Fibroblast of skin of right quadriceps (primary cell): ENCODE measurements at places on chromosomes 4 and X.

GRCh38 chr4:108352664-108353308, 184.1 kb upstream of the LEF1 start:
- peak; percentile 33 for DNase-seq

DNA sequence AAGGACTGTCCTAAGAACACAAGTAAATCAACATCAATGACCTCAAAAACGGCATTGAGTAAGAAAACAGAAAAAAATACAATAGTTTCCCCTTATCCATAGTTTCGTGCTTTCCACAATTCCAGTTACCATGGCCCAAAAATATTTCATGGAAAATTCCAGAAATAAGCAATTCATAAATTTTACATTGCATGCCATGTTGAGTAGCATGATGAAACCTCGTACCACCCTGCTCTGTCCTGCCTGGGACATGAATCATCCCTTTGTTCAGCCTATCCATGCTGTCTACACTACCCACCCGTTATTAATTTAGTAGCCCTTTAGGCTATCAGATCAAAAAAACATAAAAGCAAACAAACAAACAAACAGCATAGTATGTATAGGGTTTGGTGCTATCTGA, 51.1 kb downstream of the KLF3 start:
- DNase-seq = peak; percentile 67

DNA sequence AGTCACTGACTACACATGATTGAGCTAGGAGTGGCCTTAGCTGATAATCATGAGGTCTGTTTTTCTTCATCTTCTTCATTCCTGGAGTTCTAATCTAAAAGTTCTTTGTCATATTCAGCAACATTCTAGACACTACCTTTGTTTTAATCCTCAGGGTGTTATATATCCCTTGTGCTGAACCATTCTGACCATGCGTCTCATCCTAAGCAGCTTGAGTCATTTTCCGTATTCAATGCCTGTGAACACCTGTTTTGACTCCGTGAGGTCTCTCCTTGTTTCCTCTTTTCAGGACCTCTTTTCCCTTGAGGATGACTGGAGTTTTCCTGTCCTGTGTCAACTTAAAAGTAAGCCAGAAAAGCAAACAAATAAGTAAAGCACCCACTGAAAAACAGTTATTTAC, 597.9 kb downstream of the GBA3 start:
- DNase-seq = no peak

DNA sequence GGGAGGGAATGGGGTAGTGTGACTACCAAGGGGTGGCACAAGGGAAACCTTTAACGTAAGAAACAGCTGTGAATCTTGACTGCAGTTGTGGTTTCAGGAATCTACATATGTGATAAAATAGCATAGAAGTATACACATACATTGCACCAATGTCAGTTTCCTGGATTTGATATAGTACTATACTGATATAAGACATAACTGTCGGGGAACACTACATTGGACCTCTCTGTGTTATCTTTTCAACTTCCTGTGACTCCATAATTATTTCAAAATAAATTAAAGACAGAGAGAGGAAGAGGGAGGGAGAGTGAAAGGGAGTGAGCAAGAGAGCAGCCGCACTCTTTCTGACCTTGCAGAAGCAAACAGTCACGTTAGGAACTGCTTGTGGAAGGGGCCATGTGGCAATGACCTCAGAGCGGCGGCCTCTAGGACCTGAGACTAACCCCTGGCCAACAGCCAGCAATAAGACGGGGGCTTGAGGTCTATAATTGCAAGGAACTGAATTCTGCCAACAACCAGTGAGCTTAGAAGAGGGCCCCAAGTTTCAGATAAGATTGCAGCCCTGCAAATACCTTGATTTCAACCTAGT, 47.4 kb downstream of the NALF2 start:
- no peak for DNase-seq

GRCh38 chr4:86961116-86961515, 26.3 kb downstream of the AFF1 start:
- DNase-seq = no peak

DNA sequence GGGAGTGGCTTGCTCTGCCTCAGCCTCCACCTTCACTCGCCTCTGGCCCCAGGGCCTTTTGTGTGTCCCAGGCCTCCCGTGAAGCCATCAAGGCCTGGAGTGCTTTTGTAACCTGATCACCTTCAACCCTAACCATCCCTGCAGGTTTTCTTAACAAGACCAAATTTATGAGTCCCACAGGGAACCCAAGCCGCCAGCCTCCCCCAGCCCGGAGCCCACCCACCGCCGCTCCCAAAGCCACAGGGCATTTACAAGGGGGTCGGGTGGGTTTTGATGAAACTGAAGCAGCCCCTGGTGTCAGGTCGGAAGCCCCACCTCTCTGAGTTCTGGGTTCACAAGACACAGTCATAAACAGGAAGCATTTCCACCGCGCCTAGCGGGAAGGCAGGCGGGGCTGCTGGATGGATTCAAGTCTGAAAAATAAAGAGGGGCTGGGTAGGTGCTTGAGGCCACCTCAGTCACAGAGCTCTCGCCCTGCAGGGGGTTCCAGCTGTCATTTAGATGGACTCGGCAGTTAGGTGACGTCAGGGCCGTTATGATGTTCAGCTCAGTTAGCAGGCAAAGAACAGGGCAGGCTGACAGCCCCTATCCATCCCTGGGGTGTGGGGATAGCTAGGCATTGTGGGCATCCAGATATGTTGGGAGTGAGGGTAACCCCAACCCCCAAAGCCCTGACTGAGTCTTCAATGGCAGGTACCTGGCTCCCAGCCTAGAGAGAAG, 128.5 kb downstream of the BCOR start:
- no peak for DNase-seq

DNA sequence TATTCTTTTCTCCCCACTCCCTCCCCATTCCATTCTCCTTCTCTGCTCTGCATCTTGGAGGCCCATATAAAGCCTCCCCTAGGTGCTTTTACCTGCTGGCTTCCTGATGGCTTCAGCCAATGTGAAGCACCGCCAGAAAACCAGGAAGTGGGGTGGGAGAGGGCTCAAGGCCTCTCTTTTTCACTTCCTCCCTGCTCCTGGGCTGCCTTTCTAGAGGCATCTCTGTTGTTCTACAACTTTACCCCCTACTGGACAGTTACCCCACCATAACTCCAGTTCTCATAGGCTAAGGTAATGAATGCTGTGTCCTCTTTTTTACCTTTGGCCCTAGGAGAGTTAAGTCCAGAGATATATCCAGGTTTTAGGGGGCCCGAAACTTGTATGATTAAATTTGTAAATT, 62.4 kb upstream of the PPARGC1A start:
- no peak for DNase-seq

GRCh38 chr4:129804461-129804981, 708.6 kb downstream of the C4orf33 start:
- no peak for DNase-seq

GRCh38 chr4:48248559-48248953, 21.1 kb downstream of the TEC start:
- DNase-seq = no peak

DNA sequence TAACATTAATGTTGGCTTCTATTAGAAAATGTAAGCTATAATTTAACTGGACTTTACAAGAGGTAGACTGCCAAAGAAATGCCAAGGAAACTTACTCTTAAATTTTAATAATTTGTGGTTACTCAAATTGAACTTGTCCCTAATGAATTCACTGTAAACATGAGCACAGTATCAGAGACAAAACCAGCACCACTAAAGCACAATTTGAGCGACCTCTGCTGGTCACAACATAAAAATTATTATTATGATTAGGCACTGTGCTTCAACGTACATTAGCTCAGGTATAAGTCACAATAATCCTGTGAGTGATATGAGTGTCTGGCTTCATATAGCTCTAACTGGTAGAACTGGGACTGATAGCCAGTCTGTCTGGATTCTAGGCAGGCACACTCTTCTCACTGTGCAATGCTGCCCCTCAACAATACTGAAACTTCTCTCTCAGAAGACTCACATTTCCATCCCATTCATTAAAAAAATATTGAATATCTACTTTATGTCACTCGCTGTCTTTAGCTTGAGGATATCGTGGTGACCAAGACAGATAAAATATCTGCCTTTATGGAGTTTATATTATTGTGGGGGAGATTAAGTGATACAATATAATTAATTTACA, 8.0 kb downstream of the NUDT6 start:
- peak; percentile 48 for DNase-seq

GRCh38 chr4:41835321-41835995, 86.9 kb upstream of the PHOX2B start:
- DNase-seq = no peak

DNA sequence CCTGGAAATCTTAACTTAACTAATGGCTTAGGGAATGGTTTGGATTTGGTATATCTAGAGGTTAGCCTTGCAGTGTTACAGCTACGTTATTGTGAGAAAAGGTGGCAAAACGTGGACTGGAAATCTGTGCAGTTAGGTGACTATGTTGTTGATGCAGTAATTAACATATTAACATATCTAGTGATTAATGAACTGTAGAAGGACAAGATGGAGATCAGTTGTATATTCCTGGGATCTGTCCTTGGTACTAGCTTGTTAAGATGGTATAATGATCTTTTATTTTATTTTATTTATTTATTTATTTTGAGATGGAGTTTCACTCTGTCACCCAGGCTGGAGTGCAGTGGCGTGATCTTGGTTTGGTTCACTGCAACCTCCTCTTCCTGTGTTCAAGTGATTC, 36.9 kb downstream of the GPAT3 start:
- DNase-seq = no peak

- no peak for DNase-seq
Observed at GRCh38 chrX:140022482-140022881, 57.2 kb upstream of the CXorf66 start.

DNA sequence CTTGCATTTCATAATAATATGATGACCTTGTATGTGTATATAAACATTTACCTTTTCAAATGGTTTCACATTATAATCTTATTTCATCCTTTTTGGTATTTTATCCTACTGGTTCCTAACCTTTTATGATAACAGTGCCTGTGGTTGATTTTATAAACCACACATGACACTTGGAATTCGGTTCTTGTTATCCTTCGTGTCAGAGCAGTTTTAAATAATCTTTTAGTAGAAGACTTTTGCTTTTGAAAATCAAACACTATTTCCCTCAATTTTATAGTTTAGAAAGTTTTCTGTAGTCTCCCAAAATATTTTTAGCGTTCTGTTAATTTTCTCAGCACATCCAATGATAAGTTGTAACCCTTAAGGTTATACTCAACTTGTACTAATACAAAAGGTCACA, 676.8 kb downstream of the RAPGEF2 start:
- no peak for DNase-seq

- DNase-seq = no peak
Observed at GRCh38 chrX:30865612-30866011, 23.4 kb downstream of the TAB3 start.

GRCh38 chr4:67929426-67929825, 33.9 kb downstream of the TMPRSS11A start:
- DNase-seq = peak; percentile 83

GRCh38 chr4:78156520-78156919, 99.4 kb downstream of the FRAS1 start:
- no peak for DNase-seq

DNA sequence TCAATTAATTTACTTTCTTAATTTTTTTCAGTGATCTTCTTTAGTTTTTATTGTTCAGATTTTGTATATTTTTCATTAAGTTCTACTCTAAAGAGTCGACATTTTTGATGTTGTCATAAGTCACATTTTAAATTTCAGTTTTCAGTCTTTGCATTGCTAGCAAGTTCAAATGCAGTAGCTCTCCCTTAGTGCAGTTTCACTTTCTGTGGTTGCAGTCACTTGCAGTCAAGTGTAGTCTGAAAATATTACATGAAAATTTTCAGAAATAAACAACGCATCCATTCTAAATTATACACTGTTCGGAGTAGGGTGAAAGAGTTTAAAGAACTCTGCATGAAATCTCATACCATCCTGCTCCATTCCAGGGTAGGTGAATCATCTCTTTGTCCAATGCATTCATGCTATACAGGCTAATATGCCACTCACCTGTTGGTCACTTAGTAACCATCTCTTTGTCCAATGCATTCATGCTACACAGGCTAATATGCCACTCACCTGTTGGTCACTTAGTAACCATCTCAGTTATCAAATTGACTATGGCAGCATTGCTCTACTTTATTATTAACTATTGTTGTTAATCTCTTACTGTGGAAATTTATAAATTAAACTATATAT, 356.9 kb downstream of the STPG2 start:
- DNase-seq = no peak

- DNase-seq = no peak
Observed at GRCh38 chr4:68907788-68908700, 43.6 kb downstream of the UGT2A3 start.

GRCh38 chrX:39144956-39145355, 343.7 kb downstream of the MID1IP1 start:
- peak; percentile 12 for DNase-seq

DNA sequence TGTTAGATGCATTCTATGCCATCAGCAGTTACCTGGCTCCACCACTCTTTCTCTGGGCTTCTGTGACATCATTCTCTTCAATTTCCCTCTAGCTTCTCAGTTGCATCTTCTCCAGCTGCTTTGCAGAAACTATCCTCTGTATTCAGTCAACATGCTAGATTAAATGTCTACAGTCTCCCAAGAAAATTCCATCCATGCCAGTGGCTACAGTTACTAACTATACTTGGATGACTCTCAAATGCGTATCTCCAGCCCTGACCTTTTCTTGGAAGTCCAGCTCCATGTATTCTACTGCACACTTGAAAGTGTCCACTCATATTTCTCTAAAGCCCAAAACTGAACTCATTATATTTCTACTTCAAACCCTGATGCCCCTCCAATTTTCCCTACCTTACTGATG, 232.3 kb upstream of the TENM3 start:
- peak; percentile 5 for DNase-seq

GRCh38 chr4:70746179-70746839, 24.5 kb downstream of the RUFY3 start:
- DNase-seq = peak; percentile 73

DNA sequence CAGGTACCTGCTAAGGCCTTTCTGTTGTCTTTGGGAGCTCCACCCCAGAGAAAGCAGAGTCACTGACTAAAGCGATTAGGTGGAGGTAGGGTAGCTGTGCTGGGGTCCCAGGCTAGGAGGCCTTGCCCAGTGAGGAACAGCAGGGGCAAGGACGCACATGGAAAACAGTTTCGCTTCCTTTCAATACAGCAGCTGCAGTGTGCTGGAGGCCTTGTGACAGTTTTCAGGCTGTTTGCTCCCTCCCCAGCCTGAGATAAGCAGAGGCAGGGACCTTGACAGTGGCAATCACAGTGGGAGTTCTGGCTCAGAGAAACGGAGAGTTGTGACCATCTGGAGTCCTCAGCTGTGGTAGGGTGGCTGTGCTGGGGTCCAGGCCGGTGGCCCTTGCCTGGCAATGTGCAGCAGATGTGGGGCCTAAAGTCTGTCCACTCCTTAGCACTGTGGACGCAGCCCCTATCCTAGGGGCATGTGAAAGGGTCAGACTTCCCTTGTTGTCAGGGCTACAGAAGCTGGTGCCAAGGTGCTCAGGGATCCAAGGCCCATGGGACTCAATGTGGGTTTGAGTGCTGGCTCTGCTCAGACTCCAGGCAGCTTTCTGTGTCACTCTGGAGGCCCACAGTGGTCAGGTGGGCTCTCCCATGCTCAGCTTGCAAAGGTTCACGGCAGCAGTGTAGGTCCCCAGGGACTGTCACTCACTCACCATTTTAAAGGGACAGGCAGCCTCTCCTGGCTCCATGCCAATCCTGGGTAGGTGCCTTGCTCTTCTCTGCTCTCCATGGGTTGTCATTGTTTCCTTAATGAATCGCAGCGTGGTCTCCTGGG, 534.9 kb upstream of the FMR1 start:
- DNase-seq = no peak

GRCh38 chr4:78237360-78237759, 180.2 kb downstream of the FRAS1 start:
- DNase-seq = no peak

GRCh38 chrX:68424719-68425118, 8.6 kb downstream of the OPHN1 start:
- no peak for DNase-seq
